ENCODE measurements at places on chromosomes 16 and 17.

DNA sequence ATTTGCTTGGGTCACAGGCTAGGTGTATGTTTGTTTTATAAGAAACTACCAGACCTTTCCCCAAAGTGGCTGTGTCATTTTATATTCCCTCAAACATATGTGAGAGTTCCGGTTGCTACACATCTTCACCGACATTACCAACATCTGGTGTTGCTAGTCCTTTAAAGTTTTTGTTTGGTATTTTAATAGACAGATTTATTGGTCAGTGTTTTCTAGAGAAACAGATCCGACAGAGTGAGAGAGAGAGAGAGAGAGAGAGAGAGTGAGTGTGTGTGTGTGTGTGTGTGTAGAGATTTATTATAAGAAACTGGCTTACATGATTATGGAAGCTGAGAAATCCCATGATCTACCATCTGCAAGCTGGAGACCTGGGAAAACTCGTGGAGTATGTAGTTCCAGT lies 31.0 kb downstream of the LDHD start:
- DNase-seq: no peak

DNA sequence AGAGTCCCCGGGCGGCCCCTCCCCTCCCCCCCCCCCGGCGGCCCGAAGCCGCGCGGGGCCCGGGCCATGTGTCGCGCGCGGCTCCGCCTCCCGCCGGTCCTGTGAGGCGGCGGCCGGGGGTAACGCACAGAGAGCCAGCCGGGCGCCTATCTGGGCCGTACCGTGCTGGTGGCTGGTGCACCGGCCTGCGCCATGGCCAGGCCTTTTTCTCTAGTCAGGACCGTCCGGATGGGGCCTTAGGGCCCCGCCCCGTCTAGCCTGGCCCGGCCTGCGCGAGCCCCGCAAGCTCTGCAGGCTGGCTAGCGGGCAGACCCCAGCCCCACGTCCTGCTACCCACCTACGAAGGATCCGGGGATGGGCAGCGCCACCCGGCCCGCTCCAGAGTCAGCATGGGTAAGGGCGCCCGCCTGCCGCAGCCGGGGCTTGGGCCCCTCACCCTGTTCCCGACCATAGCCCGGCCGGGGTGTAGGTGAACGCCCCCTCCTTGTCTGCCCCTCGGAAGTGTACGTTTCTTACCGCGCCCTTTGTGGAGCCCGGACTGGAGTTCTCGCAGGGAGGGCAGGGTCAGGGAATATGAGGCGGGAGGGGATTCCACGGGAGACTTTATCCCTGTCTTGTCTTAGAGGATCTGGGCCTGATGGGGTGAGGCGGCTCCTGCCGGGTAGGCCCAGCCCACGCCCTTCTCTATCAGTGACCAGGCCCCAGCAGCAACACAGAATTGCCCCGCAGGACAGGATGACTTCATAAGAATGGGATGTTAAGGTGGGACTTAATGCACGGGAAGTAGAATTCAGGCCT lies at the start of gene CENPT:
TSS of gene CENPT (minus strand) at position 630 of the 798 bp plus-strand sequence. CDS start 13,834 bp downstream, outside the sequence.
- DNase-seq: no peak

DNA sequence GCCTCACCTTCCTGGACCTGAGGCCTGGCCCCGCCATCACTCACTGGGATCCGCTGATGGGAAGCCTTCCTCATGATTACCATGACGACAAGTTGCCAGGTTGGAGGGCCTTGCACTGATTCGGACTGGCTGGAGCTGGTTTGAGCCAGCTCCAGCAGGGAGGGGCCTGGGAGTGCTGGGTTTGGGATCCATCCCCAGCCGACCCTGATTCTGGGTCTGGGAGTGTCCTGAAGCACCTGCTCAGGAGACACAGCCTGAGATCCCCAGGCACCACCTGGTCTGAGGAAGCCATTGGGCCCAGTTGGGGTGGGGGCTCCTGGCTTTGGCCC lies 5.9 kb upstream of the BAIAP3 start:
- DNase-seq: no peak

GRCh38 chr16:88066680-88067529 lies 115.7 kb downstream of the BANP start:
- DNase-seq: no peak

DNA sequence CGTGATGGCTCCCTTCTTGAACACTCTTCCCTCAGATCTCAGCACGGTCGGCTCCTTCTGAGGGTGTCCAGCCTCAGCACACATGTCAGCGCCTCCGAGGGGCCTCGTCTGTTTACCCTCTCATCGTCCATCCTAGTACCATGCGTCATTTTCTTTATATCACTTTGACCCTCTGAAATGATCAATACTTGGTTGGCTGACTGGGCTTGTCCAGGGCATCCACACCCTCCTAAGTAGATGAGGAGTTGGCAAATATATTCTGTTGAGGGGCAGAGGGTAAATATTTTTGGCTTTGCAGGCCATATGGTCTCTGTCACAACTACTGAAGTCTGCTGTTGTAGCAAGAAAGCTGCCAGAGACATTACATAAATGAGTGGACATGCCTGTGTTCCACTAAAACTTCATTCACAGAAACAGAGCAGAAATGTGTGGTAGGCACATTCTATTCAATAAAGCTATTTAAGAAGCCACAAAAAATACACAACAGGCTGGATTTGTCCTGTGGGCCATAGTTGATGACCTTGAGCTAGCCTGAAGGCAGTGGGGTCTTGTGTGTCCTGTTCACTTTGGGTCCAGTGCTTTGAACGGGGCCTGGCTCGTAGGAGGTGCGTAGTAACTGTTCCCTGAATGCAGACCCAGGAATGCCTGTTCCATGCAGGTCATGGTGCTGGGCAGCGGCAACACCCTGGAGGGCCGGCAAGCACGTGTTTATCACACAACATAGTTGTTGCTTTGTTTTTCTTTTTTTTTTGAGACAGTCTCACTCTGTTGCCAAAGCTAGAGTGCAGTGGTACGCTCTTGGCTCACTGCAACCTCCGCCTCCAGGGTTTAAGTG lies 185.8 kb downstream of the SNX29 start:
- DNase-seq: no peak

DNA sequence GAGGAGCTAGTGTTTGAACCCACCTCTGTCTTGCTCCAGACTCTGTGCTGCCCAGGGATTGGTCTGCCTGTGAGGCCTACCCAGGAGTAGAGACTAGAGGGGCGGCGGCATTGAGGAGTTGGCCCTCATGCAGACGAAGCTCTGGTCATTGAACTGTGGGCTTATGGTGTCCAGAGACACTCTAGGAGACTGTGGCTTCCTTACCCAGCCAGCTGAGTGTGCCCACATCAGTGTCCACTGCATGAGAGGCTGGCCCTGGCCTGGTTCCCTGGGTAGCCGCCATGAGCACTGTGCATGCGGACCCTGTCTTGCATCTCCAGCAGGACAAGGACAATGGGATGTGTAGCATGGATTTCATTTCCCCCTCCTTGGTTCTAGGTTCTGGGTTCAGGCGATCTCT lies 14.0 kb downstream of the SGSM2 start:
- no peak for DNase-seq

DNA sequence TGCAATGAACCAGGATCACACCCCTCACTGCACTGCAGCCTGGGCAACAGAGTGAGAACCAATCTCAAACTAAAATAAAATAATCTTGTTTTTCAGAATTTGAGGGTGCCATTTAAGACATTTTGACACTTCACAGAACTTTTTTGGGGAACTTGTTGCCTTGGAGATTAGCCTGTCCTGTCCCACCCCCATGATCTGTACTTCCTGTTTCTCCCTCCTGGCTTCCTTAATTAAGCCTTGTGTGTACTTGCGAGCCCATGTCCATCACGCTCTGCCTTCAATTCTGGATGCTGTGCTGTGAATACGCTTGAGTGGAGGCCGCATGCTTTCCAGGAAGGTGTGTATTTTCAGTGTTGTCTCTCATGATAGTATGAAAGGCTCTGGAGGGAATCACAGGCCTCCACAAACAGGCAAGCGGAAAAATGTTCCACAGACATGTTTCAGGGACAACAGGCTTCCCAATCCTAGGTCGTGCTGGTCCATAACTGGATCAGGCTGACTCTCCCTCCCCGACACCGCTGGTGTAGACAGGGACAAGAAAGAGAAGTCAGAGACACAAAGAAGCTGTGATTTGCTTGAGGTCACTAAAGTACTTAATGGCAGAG lies 56.9 kb downstream of the NOS2 start:
- no peak for DNase-seq

DNA sequence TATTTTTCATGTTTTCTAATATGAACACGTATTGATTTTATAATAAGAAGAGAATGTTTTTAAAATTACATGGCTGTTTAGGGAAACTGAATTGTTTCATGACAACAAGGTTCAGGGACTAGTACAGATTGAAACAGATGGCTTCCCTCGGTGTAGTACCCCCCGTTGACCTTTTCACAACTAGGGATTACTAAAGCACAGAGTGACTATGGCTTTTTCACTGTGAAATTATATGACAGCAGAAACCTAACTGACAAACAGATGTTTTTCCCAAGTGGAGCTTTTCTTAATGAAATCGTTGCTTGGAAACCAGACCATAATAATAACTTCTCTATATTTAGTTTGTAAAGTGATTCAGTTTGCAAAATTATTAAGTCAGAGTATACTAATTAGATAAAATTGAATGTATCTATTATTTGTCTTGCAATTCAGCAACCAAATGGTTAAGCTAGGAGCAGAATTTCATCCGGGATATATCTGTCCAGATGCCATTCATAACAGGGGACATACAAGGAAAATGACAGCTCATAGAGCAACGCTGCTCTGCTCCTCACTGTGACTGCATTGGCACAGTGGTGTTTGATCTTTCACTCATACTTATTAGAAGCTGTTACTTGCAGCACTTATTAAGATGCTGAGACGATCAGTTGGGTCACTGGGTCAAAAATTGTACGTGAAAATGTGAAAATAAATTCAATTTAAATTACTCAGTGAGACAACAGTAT lies 111.7 kb downstream of the TANGO6 start:
- DNase-seq: no peak

DNA sequence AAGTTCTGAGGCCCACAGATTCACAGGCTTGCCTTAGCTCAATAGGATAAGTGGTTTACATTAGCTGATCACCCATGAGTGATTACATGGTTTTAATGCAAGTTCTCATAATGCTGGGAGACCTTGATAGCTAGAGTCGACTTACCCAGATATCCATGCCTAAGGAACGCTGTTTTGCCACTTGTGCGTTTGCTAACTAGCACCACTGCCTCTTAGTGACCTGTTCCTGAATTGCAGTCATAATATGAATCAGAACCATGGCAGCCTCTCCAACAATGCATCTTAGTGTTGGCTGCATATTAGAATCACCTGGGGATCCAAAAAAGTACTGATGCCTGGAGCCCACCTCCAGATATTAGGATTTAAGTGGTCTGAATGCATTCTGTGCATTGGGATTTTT lies 251.1 kb upstream of the CDH5 start:
- DNase-seq: no peak

GRCh38 chr16:50015631-50016030 lies 9.4 kb upstream of the CNEP1R1 start:
- no peak for DNase-seq

DNA sequence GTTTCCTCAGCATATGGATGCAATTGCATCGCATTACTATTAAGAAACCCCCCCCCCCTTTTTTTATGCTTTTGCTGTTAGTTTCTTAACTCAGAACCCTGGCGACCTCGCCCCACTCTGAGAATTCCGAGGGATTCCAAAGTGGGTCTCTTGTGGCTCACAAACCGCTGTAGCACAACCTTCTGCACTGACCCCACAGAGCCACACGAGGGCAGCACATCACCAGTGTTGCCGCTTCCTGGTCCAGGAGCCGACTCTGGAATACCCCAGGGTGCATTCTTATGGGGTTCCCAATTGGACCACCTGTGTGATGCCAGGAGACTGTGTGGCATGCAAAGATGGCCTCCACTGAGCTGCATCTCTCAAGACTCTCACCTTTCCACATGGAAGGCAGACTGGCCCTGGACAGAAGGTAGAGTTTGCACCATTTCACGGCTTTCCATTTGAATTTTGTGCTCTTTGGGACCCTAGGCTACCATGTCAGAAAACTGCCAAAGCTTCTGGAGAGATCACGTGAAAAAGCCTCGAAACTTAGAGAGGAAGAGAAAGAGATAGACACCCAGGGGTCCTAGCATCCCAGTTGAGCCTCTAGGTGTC lies 432.7 kb upstream of the ASIC2 start:
- no peak for DNase-seq

DNA sequence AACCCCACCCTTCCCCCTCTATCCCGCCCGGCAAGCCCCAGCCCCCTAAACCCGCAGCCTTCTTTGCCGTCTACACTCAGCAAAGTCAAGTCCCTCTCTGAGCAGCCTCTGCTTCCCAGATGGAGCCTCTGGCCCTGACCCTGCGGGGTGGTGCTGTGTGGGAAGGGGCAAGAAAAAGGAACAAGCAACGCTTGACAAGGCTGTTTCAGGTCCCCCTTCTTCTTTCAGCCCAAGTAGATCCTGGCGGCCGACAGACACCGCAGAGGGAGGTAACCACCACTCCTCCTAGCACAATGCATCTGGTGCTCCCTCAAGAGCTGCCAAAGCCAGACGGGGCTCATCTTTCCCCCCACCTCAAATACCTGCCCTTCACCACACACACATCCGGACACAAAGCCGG lies 178.3 kb downstream of the ENGASE start:
- DNase-seq: no peak
